ENCODE measurements at places on chromosomes 11 and 22.

DNA sequence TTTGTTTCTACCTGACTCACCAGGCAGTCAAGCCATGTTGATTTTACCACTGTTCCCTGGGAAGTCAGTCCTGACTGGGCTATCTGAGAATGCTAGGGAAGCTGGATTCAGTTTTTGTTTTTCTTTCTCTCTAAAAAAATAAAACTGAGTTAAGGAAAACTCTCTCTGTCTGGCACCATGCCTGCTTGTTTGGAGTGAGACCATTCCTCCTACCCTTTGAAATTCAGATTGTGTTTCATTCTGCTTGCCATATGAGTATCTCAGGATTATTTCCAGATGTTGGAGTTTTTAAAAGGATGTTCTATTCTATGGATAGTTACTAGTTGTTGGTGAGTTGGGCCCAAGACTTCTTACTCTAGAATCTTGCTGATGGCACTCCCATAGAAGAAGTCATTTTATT, 1917.0 kb downstream of the LRRC4C start:
- DNase-seq = no peak

- peak; percentile 43 for DNase-seq
These were observed 1.2 kb upstream of the ATF4 start for GRCh38 chr22:39518996-39519680.

- no peak for DNase-seq
These were observed 428.9 kb upstream of the B3GAT1 start for GRCh38 chr11:134840945-134841344.

GRCh38 chr11:15107730-15108515, 6.8 kb upstream of the INSC start:
- DNase-seq = no peak

- no peak for DNase-seq
These were observed 8.3 kb downstream of the IGLL5 start for GRCh38 chr22:22895776-22896445.

- no peak for DNase-seq
These were observed 79.1 kb downstream of the UVRAG start for GRCh38 chr11:75894036-75894585.

DNA sequence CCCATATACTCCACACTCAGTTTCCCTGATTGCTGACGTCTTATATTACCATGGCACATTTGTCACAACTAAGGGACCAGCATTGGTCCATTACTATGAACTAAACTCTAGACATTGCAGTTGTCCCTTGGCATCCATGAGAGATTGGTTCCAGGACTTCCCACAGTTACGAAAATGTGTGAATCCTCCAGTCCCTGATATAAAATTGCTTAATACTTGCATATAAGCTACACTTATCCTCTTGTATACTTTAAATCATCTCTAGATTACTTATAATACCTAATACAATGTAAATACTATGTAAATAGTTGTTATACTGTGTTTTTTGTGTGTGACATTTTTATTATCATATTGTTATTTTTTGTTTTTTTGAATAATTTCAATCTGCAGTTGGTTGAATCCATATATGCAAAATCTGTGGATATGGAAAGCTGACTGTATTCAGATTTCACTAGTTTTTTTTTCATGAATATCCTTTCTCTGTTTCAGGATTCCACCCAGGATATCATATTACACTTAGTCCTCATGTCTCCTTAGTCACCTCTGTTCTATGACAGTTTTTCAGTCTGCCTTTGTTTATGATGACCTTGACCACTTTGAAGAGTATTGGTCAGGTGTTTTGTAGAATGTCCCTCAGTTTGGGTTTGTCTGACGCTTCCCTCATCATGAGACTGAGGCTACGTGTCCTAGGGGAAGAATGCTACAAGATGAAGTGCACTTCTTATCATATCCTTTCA, 55.3 kb downstream of the INSC start:
- DNase-seq = peak; percentile 29

- DNase-seq = no peak
These were observed 173.7 kb downstream of the CEP164 start for GRCh38 chr11:117501237-117501898.

DNA sequence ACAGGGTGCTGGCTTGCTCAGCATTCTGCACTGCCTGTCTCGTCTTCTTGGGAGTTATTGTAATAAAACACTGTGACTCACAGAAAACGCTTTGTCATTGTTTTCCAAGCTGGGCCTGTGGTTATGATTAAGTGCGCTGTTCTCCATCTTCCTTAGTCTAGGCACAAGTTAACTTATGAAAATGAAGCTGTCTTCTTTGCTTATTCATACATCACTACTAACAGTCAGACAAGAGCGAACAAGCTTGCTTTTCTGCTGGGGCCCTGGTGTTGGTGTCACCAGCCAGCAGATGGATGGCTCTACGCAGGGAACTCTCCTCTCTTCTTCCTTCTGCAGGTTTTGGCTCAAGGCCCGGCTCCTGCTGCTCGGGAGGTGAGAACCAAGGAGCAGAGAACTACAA, 380.1 kb upstream of the SYN3 start:
- no peak for DNase-seq

Data from inflammatory macrophage treated with lipopolysaccharide for 1 hour (primary cell).